ENCODE measurements at places on chromosomes 16 and 17. TPM values are rescaled to one million over a fixed set of nuclear protein-coding genes. Genes with fewer than 3 reads are reported as not detected.
A peak's percentile ranks its signal among the peaks of the same experiment; 100 is the strongest.

Gene SEC14L5
- 0.74 TPM for total RNA-seq

Gene SMIM36
- total RNA-seq = not detected

DNA sequence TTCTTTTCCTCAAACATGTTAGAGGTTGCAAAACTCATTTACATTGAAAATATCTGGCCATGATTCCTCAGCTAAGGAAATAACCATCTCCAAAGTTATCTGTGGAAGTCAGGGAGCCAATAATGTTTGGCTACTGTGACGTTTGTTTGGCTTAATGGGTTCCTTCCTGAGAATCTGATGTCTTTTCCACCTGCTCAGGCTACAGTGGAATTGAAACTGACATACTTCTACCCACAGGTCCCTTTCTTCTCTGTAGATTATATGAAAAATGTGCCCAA is 221.1 kb upstream of the XYLT1 start:
- no peak for DNase-seq
- no peaks in the 10 kb centered on the region for H3K4me1 ChIP-seq
- H3K27ac ChIP-seq = no peak overlapping the region
- H3K4me3 ChIP-seq = no peak overlapping the region
- H3K36me3 ChIP-seq = no peaks in the 10 kb centered on the region

- H3K4me1 ChIP-seq = no peaks in the 10 kb centered on the region
- H3K27ac ChIP-seq = no peak overlapping the region
- no peaks in the 10 kb centered on the region for H3K27me3 ChIP-seq
- H3K36me3 ChIP-seq = no peaks in the 10 kb centered on the region
- no peak for DNase-seq
- no peak overlapping the region for H3K4me3 ChIP-seq
Measured at GRCh38 chr17:77783991-77784820, 174.3 kb upstream of the TNRC6C start.

DNA sequence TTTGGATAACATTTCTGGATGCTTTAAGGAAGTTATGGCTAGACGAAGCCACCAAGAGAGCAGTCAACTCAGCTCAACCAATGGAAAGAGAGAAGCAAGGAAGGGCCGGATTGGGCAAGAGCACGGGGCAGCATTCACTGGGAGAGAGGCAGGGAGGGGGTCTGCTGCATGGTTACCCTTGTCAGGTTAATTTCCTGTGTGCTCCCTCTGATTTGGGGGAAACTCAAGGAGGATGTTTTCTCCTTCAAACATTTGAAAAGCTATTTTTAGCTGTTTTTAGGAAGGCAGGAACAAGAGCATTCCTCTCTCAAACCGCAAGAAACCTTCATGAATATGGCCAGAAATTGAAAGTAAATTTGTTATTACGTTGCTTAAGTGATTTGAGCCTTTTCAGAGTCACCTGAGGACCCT is 118.5 kb upstream of the ZFHX3 start:
- no peak overlapping the region for H3K27ac ChIP-seq
- no peak for DNase-seq
- H3K4me1 ChIP-seq = no peaks in the 10 kb centered on the region
- H3K27me3 ChIP-seq = no peaks in the 10 kb centered on the region
- H3K4me3 ChIP-seq = no peak overlapping the region
- no peaks in the 10 kb centered on the region for H3K36me3 ChIP-seq

- H3K4me1 ChIP-seq = no peaks in the 10 kb centered on the region
- no peaks in the 10 kb centered on the region for H3K27me3 ChIP-seq
- H3K27ac ChIP-seq = no peak overlapping the region
- no peaks in the 10 kb centered on the region for H3K36me3 ChIP-seq
- no peak overlapping the region for H3K4me3 ChIP-seq
- no peak for DNase-seq
Measured at GRCh38 chr16:61500851-61501250, 535.4 kb downstream of the CDH8 start.

- DNase-seq = no peak
- H3K4me3 ChIP-seq = no peak overlapping the region
- H3K27ac ChIP-seq = no peak overlapping the region
- no peaks in the 10 kb centered on the region for H3K4me1 ChIP-seq
- H3K36me3 ChIP-seq = no peaks in the 10 kb centered on the region
- no peaks in the 10 kb centered on the region for H3K27me3 ChIP-seq
Measured at GRCh38 chr16:50326835-50327465, 41.8 kb downstream of the BRD7 start.

- no peaks in the 10 kb centered on the region for H3K27me3 ChIP-seq
- no peak for DNase-seq
- peak overlapping the region; percentile 79 for H3K4me3 ChIP-seq
- peak overlapping the region; percentile 91 for H3K27ac ChIP-seq
- H3K36me3 ChIP-seq = no peaks in the 10 kb centered on the region
Measured at GRCh38 chr17:56835264-56835585, 1.3 kb downstream of the DGKE start.

DNA sequence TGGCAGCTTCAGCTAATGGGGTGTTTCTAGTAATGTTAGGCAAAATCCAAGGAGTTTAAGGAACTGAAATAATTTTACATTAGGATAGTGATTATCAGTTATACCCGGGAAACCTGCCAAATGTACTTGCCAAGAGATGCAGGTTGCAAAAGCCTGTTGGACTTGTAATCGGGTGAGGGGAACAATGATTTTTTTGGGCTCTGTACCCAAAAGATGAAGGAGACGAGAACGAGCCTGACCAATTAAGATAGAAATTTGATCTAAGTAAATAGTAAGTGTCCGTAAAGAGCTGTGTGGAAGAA is 56.3 kb upstream of the ARL4D start:
- no peak overlapping the region for H3K4me3 ChIP-seq
- DNase-seq = no peak
- H3K36me3 ChIP-seq = no peaks in the 10 kb centered on the region
- H3K27ac ChIP-seq = no peak overlapping the region
- H3K4me1 ChIP-seq = peaks cover 3% of the 10 kb centered on the region
- H3K27me3 ChIP-seq = no peaks in the 10 kb centered on the region

DNA sequence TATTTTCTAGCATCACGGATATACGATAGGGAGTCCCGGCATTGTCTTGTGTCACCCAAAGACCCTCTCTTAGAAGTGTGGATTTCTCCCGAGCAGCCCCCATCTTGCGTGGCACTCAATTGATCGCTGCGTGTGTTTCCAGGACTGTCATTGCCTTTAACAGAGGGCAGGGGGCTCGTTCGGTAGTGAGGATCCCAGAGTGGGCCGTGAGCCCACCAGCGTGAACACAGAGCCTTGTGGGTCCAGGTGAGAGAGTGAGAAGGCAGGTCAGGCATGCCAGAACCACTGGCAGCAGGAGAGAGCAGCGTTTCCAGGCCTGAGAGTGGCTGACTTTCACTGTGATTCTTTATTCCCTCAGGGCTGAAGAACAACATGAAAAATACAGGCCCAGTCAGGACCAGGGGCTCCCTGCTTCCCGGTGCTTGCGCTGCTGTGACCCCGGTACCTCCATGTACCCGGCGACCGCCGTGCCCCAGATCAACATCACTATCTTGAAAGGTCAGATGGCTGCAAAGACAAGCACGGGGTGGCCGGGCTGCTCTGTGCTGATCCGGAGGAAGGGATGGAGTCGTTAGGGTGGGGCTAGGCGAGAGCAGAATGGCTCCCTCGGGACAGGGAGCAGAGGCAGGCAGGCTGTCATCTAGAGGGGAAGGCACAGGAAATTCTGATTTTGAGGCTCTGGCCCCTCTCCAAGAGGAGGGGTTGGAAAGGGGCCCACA is 22.4 kb downstream of the C1QTNF1 start:
- no peaks in the 10 kb centered on the region for H3K36me3 ChIP-seq
- H3K27ac ChIP-seq = peak overlapping the region; percentile 31
- no peak for DNase-seq

GRCh38 chr16:26599785-26600104 is 467.0 kb upstream of the C16orf82 start:
- H3K27me3 ChIP-seq = no peaks in the 10 kb centered on the region
- no peak overlapping the region for H3K27ac ChIP-seq
- no peaks in the 10 kb centered on the region for H3K4me1 ChIP-seq
- no peaks in the 10 kb centered on the region for H3K36me3 ChIP-seq
- DNase-seq = no peak

DNA sequence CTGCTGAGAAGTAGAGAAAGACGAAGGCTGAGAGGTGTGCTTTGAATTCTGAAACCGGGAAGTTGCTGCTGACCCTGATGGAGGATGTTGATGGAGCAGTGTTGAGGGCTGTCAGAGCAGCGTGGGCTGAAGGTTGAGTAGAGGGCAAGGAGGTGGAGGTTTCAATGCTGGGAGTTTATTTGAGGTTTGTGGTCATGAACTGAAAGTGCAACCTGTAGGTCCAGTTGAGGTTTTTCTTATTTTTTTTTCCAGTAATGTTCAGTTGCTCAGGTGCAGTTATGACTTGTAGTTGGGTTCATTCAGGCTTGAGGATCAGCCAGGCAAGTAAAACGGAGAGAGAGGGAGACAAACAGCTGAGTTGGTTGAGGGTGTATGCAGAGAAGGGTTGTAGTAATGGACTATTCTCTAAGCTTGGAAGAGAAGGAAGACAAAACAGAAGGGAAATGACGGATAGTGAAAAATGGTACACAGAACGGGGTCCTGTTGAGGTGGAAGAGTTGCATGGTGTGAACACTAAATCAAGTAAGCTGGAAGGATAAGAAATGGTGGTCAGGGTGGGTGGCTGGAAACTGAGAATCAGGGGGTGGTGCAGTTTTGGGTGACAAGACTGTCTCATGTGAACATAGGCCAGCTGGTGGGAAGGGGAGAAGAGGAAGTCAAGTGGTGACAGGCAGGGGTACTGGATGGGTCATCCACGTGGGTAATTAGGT is 8.7 kb upstream of the UBE2G1 start:
- H3K27me3 ChIP-seq = no peaks in the 10 kb centered on the region
- no peaks in the 10 kb centered on the region for H3K4me1 ChIP-seq
- no peak overlapping the region for H3K27ac ChIP-seq
